NCI-H446 treated with DMSO at 0.1 percent for 48 hours (cell line): ENCODE measurements at places on chromosomes 11 and 22.

DNA sequence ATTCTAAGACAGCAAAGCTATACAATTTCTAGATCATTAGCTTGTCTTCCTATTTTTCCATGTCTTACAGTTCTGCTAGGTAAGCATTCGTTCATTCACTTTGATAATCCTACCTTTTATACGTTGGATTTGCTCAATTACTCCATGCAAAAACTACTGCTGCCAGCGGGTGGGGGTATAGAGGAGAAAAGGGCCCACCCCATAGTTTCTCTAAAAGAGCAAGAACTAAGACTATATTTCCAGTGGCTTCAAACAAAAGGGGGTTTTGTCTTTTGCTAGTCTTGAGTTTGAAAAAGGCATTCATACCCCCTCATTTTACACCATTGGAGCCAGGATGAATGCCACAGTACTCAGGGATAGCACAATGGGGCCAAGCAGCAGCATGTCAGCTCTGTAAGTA, 155.7 kb downstream of the WT1 start:
- DNase-seq, result no peak

GRCh38 chr22:27450448-27450847, 351.1 kb downstream of the MN1 start:
- no peak for DNase-seq

DNA sequence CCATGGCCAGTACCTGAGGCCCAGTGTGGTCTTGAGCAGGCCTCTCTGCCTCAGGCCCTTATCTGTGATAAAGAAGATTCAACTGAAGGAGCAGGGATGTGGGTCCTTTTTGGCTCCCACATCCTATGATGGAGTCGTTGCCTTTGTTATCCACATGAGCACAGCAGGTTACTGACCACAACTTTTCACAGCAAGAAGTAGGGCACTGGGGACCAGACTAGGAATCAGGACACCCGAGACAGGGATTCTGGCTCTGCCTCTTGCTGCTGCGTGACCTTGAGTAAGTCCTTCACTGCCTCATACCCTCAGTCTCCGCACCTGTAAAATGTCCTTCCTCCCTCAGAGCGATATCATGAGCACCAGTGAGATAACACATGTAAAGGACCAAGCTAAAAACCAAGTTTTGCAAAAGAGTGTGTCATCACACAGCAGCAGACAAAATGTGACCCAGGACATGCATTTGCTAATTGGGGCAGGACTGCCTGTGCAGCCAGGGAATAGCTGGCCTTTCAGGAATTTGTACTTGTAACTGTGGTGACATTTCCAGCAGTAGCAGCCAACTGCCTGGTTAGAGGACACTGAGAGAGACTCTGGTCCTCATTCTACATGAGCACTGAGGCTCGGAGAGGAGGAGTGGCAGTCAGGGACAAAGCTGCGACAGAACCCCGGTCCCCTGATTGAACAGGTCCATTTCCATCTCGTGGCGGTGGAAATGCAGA, 13.2 kb upstream of the SMIM35 start:
- no peak for DNase-seq

GRCh38 chr11:118921121-118921928, 4.4 kb downstream of the BCL9L start:
- DNase-seq, result no peak

DNA sequence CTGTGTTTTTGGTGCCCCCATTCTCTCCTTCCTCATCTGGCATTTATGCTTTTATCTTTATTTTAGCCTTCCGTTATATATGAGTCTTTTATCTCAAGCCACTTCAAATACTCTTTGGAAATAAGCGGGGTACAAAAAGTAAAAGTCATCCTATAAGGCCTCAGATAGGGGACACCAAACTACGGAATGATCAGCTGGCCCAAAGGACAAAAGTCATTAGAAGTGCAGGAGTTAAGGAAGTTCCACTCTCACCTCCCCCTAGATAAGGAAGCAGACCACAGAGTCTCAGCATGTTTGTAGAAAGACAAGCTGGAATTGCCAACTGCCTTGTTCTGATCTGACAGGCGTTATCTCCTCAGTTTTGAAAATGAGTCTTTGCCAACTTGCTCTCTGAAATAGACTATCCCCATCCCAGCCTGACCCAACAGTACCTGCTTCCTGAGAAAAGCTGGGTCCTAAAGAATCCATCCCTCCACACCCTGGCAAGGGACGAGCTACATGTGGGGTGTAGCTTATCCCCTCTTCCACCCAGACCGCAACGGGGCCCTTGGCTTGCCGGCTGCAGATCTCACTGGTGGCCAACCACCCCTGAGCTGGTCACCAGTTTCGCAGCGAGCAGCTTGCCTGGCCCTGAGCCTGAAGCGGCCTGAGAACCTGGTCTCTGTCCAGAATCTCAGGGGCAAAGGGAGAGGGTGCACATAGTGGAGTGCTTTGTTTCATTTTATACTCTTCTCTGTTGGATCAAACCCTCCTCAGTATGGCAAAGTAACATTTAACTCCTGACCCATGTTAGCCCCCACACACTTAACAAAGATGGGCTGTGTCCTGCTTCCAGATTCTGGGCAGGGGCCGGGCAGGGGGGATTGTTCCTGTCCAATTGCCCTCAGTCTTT, 13.8 kb downstream of the FADS2 start:
- DNase-seq, result no peak

DNA sequence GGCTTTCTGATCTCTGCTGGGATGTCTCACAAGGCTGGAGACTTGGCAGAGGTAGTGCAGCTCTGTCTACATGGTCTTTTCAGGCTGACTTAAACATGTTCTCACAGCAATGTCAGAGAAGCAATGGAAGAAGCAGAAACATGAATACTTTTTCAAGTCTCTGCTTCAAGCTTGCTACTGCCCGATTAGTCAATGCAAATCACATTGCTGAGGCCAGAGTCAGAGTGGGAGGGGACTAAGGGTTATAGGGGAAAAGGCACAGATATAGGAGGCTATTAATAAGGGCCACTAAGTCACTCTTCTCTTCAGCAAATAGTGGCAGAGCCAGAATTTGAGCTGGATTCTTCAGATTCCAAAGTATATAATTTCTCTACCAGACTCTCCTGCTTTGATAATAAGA, 390.5 kb downstream of the TMEM135 start:
- no peak for DNase-seq

DNA sequence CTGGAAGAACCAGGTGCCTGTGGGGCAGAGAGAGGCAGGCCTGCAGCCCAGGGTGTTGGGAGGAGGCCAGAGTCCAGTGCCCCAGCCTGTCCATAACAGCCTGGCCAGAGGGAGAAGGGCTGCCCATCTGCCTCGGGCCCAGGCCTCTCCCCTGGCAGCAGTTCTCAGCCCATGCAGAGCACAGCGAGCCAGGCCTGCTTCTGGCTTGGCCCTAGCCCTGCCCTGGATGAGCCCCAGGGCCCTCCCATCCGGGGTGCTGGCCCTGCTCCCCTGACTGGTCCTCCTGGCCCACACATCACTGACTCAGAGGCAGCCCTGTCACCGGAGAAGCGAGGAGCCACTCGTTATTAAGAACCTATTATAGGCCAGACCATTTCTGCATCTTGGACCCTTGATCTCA, 19.7 kb upstream of the MYRF start:
- no peak for DNase-seq

GRCh38 chr11:11425806-11426205, 72.8 kb upstream of the CSNK2A3 start:
- no peak for DNase-seq

DNA sequence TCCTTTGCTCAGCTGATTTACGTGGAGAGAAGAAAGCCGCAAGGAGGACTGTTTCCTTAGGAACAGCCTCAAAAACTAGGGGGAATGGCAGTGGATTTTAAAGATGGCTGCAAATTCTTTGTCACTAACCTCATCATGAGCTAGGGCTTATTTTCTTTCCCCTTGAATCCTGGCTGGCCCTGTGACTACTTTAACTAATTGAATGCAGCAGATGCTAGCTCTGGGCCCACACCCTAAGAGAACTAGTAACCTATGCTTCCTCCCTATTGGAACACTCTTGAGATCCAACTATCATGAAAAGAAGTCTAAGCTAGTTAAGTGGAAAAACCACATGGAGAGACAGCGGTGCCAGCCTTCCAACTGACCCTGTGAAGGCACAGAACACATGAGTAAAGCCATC, 421.3 kb upstream of the NARS2 start:
- DNase-seq, result no peak

DNA sequence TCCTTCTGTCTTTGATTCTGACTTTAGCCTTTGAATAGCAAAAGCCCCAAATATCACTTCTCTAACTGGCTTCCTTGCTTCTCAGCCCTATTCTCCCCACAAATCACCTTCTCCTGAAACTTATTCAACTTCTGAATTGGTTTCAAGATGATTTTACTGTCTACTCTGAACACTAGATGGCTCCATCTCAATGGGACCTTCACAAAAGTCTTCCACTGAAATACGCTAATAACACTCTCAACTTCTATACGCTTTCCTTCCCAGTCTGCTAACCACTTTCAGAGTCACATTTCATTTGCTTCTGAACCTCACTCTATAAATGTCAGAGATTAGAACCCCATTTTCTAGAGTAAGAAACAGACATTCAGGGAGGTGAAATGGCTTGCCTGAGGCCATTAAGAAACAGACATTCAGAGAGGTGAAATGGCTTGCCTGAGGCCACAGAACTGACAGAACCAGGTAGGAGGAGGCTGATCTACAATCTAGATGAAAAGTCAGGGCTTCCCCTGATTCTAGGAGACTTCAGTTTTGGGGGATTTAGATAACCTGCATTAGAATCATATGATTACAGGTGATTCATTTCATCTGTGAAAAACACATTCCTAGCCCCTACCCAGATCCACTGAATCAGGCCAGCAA, 20.6 kb downstream of the MORC2 start:
- DNase-seq, result peak; percentile 34

GRCh38 chr11:11389238-11389637, 36.2 kb upstream of the CSNK2A3 start:
- no peak for DNase-seq

DNA sequence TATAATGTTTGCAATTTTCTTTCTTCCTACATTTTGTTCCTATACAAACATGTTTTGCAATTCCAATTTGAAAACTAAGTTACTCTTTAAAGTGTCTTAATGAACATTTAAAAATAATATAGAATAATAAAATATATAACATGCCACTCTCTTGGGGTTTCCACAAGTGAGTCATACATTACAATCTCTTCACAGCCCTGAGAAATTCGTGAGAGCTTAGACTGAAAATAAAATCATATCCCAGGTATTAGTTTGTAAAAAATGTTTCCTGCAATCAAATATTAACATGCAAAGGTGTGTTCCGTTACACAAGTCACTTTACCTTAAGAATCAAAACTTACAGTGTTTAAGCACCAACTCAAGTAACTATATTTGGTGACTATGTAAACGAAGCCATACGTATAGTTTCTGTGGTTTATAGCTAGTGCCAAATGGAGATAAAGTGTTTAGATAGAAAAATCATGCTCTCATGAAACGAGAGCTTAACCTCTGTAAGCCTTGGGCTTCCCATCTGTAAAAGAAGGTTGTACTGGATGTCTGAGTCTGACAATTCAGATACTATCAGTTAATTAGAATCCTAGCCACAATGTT, 253.6 kb upstream of the ANO3 start:
- no peak for DNase-seq

GRCh38 chr11:2268729-2269600, 1.4 kb downstream of the ASCL2 start:
- DNase-seq, result no peak

DNA sequence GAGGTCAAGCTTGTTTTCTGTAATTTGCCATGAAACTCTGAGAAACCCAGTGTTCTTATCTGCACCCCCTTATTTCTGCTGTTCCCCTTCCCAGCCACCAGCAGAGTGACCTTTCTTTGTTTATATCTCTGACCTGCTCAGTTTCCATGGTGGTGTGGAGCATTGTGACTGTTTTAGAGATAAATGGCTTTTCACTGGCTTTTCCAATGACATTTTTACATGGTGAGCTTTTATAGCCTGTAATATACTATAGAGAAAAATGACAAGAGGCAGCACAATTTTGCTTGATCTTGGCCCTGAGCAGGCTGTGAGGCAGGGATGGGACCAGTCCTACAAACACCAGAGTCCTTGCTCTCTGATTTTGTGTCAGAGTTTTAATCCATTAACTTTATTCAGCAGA, 233.9 kb downstream of the FAT3 start:
- DNase-seq, result no peak

- DNase-seq, result no peak
Measured at GRCh38 chr11:59183771-59184170, 11.8 kb downstream of the DTX4 start.

- DNase-seq, result no peak
Measured at GRCh38 chr11:128419012-128419767, 168.2 kb downstream of the ETS1 start.

- no peak for DNase-seq
Measured at GRCh38 chr22:31496735-31497146, 405 bp downstream of the SFI1 start.

- no peak for DNase-seq
Measured at GRCh38 chr11:3155691-3156258, 9.3 kb downstream of the OSBPL5 start.

GRCh38 chr11:9493492-9493891, 32.7 kb downstream of the ZNF143 start:
- DNase-seq, result no peak

GRCh38 chr11:7575841-7576725, 62.3 kb downstream of the PPFIBP2 start:
- DNase-seq, result no peak

GRCh38 chr11:113991718-113992458, 17.0 kb downstream of the HTR3A start:
- DNase-seq, result no peak

- DNase-seq, result no peak
Measured at GRCh38 chr11:18065572-18065971, 19.5 kb upstream of the TPH1 start.

GRCh38 chr11:59138643-59139042, 4.0 kb upstream of the FAM111A start:
- DNase-seq, result no peak

DNA sequence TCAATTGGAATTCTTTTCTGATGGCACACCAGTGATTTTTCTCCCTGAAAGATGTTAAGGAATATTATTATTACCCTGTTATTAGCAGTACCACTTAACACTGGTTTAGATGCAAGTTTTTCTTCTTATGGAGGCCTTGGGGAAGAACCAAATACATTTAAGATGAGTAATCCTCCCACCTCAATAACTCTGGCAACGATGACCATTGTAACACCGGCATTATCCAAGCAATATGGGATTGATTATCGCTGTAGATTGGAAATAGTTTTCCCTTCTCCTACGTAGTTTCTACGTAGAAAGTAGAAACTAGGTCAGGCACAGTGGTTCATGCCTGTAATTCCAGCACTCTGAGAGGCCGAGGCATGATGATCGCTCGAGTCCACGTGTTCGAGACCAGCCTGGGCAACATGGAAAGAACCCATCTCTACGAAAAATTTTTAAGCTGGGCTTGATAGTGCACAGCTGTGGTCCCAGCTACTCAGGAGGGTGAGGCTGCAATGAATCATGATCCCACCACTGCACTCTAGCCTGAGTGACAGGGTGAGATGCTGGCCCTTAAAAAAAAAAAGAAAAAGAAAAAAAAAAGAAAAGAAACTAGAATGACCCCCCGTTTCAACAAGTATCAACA, 45.5 kb downstream of the PACSIN2 start:
- DNase-seq, result no peak
